ENCODE measurements at places on chromosomes 7 and 10. TPM values are rescaled to one million over a fixed set of nuclear protein-coding genes. Genes with fewer than 3 reads are reported as not detected.

VIPR2 gene
- not detected for total RNA-seq

C7orf57 gene
- not detected for total RNA-seq

PHKG1 gene
- total RNA-seq, result 0.24 TPM

PIK3CG gene
- total RNA-seq, result not detected

PWWP2B gene
- 13.9 TPM for total RNA-seq

SPDYE9 gene
- not detected for total RNA-seq

KIFBP gene
- total RNA-seq, result 43.2 TPM

PLA2G12B gene
- total RNA-seq, result not detected

VSIR gene
- total RNA-seq, result 1.3 TPM

MCM10 gene
- 3.7 TPM for total RNA-seq

SCIN gene
- 0.65 TPM for total RNA-seq

DNA sequence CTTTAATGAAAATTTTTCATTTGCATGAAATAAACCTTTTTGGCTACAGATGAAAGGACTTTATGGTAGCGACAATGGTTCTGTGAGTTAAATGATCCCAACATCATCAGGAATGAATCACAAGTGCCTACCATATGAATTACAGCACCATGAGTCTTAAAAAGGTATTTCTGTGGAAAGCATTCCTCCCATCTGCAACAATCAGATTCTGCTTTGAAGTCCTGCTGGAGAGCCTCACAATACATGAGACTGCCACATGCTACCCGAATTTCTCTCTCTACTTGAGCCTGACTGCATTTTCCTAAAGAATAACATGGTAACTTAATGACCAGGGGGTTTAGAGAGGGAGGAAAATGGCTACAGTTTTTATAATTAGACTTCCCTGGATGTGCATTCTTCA lies 190.3 kb downstream of the TWIST1 start:
- no peak for DNase-seq

- no peak for DNase-seq
Measured at GRCh38 chr7:50209461-50210135, 94.9 kb upstream of the IKZF1 start.

GRCh38 chr7:151796091-151796870 lies 80.6 kb downstream of the PRKAG2 start:
- DNase-seq, result peak; percentile 57

DNA sequence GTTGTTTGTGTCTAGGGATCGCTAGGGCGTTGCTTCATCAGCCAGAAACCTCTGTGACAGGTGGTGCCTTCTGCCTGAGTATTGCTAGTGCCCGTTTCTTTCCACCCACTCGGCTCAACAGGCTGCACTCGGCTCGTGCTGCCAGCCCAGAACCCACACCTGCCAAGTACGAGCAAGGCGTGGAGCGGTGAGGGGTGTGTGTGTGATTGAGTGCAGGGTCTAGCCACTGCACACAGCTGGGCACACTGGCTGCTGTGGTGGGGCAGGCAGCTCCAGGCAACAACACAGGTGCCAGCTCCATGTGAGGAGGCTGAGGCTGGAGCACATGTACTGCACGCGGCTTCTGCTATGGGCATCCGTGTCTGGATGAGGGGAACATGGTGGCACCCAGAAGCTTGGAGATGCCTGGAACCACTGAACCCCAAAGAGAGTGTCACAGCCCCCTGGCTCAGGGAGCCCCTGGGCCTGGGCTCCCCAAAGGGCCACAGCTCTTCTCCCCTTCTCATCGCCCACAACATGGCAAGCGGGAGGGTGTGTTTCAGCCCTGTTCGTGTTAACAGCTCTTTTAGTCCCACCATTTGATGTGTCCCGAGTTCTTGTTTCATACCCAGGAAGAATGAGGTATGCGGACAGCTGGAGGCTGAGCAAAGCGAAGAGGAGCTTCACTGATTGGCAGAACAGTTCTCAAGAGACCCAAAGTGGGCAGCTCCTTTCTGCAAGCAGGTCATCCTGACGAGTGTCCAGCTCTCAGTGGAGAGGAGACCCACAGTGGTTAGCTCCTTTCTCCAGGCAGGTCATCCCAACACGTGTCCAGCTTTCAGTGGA lies 78.1 kb downstream of the HDAC9 start:
- no peak for DNase-seq

GRCh38 chr10:29028486-29028885 lies 260.4 kb upstream of the LYZL1 start:
- DNase-seq, result no peak

- DNase-seq, result no peak
Measured at GRCh38 chr10:70552586-70552985, 50.0 kb downstream of the PRF1 start.

GRCh38 chr7:125459038-125459437 lies 529.4 kb upstream of the POT1 start:
- DNase-seq, result no peak

DNA sequence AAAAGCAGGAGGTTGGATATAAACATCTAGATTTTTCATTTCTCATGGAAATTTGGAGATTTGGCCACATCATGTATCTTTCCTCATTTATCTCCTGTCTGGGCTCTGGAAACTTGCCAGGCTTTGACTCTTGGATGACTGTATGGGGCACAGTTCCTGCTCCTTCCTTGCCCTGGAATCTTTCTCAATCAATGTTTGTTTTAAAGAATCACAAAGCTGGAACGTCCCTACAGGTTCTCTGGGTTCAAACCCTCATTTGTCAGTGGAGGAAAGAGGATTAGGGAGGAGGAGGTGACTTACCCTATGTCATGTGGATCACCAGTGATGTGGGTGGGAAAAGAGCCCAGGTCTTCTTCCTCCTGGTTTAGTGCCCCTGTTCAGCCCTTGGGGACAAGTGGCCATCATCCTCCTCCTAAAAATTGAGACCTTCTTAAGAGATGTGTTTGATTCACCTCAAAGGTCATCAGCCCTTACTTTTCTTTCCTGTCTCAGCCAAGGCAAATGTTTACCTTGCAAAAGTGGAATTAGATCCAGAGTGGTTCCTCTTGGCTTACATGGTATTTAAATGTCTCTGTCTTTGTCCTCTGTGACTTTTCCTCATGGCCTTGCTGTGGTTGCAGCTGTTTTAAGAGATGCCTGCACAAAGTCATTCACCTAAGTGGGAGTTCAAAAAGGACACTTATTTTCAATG lies 38.8 kb upstream of the PDZD8 start:
- no peak for DNase-seq

DNA sequence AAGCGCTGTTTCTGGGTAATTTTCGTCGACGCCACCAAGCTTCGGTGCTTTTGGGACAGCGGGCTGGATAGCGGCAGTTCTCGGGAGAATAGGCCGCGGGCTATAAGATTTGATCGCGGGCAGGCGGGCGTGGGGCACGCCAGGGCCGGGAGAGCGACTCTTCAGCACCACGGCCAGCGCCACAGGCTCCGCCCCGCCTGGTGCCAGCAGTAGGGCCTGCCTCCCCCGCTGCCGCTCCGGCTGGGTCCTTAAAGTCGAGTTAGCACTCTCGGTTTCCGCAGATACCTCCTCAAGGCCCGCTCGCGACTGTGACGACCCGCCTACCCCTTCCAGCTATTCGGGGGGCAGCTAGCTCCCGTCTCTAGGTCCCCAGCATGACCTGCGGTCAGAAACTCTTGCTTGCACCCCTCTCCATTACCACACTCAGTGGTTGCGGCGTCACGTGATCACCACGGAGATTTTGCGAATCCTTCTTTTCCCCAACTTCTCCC lies 9.4 kb downstream of the NXPH1 start:
- DNase-seq, result peak; percentile 95

- DNase-seq, result no peak
Measured at GRCh38 chr10:99671386-99671785, 12.1 kb downstream of the ENTPD7 start.

- DNase-seq, result no peak
Measured at GRCh38 chr10:124175701-124176348, 82.4 kb upstream of the CHST15 start.

DNA sequence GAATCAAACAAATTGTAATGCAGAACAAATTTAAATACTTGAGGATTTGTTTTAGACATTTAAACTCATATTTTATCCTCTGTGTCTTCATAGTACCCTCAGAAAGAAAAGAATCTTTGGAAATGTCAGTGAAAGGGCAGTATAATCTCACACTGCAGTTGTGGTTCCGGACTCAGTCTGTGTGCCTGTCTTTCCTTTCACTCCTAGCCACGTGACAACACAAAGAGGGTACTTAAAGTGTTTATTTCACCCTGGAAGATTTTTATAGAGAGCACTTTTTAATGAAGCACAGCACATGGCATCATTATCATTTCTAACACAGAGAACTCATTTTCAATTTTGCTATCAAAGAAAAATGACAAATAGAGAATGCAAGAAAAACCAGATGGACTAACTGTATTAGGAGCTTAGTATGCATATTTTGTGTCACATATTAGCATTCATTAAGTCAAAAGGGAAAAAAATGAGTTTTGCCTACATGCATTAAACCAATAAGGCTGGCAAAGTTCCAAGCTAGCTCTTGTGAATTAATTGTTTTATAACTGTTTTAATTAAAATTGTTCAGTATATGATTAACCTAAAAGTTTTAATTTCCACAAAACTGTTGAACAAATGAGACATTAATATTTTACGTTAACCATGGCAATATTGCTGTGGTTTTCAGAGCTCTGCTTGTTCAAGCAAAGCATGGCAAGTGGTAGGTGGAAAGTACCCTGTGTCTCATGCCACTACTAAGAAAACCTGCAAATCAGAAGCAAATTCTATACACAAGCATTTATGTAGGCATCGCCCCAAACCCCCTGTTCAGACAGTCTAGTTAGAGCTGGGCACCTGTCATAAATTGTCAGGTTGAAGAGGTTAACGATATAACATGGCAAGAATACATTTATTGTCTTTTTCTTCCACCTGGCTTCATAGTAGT lies 65.9 kb downstream of the AUTS2 start:
- no peak for DNase-seq

DNA sequence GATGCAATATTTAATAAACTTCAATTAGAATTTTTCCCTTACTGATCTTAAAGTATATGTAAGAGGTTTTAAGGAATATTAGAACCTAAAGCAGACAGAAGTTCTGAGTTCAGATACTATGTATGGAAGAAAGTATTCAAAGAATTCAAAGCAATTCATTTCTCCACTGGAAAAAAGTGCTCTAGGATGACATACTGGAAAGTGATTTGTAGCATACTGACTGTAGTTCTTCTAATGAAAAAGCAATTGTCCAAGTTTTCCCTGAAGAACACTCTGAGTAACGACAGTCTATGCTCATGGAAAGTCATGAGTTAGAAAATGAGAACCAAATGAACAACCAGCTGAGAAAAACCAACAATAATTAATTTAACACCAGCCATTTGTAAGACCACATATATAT lies 180.8 kb upstream of the SLC26A5 start:
- DNase-seq, result no peak

DNA sequence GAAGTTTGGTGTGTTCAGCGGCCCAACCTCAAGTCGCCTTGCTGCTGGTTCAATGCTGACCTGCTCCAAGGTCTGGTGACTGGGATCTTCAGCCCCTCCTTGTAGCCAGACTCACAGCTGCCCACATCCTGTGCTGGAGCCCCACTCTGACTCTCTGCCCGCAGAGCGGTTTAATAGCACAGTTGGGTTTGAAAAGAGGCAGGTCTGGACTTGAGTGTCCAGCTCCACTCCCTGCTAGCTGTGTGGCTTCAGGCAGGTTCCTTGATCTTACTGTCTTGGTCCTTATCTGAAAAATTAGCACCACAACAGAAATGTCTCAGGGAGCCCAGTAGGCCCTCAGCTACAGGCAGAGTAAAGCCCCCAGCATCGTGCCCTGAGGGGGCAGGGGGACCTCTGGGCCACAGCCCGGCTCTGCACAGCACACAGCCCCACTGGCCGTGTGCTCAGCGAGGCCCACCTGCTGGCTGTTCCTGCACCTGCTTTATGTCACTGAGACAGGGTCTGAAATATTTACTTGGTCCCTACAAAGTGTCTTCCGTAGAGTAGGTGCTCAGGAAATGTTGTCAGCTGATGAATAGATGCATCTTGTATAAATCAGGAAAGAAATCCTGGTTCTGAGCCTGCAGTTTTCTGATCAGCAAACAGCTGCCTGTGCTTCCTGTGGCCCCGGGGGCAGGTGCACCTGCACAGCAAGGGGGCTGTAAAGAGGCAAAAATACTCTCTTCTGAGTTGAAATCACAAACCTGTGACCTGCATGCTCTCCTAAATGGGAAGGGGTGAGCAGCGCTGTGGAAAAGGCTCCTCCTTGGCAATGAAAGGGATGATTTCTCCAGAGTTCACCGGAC lies 155.5 kb downstream of the SVIL start:
- DNase-seq, result no peak

GRCh38 chr10:8513155-8514147 lies 459.0 kb downstream of the GATA3 start:
- DNase-seq, result no peak

DNA sequence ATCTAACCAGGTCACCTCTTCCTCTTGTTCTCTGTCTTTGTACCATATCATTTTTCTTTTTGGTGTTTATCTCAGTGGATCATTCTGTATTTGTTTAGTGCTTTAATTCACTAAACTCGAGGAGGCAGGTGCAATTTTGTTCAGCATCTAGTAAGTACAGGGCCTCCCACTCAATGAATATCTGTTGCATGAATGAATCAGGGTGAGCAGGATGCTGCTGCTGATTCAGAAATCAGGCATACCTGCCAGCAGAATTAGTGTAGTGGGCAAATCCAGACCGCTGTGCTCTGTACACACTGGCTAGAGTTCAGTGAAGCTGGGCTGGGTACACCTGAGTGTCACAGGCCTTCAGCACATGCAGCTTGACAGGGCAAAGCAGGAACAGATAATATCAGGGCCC lies 511.9 kb downstream of the SUGCT start:
- DNase-seq, result no peak

- DNase-seq, result no peak
Measured at GRCh38 chr7:712381-713138, 13.9 kb upstream of the DNAAF5 start.

DNA sequence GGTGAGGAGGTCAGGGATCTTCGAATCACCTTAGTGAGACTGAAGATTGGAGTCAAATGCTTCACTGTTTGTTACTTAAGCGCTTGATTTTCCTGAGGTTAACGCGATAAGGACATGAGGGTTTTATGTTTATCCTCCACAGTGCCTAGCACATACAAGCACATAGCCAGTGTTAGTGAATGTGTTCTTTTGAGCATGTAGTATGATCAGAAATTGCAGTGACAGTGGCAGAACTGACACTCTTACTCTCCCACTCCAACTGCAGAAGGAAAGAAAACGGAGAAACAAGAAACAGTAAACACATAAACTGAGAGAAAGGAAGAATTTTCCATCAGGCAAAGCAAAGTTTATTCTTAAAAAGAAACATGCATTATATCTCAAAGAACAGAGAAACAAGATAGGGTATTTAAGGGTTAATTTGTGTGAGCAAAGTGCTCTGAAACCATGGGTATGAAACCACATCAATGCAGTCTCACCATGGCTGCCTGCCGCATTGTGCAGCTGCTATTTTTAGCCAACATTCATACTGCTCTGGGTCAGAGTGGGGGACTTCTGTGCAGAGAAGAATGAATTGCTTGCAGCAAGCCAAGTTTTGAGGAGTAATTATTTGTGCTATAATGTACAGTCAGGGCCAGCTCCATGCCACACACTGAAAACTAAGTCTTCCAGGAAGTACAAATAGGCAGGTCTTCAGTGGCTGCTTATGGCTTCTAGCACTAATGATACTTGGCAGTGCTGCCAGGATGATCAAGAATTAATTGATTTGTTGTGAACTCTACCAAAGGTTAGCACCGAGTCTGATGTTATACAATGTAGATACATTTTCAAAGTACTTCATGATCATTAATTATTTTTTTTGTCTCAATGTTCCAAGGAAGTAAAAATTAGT lies 152.0 kb downstream of the MACC1 start:
- no peak for DNase-seq
